Stimulated activated CD8-positive, alpha-beta memory T cell treated with anti-CD3 and anti-CD28 coated beads, Interleukin-15, amount 100 ng/mL, for 4 hours (primary cell): ENCODE measurements at places on chromosomes 7 and 10.

- no peak for DNase-seq
Measured at GRCh38 chr10:87668324-87669074, 8.8 kb downstream of the PAPSS2 start.

GRCh38 chr10:119652361-119652730, 1.2 kb downstream of the BAG3 start:
- DNase-seq = no peak

GRCh38 chr7:33038639-33039038, 23.9 kb downstream of the NT5C3A start:
- no peak for DNase-seq

DNA sequence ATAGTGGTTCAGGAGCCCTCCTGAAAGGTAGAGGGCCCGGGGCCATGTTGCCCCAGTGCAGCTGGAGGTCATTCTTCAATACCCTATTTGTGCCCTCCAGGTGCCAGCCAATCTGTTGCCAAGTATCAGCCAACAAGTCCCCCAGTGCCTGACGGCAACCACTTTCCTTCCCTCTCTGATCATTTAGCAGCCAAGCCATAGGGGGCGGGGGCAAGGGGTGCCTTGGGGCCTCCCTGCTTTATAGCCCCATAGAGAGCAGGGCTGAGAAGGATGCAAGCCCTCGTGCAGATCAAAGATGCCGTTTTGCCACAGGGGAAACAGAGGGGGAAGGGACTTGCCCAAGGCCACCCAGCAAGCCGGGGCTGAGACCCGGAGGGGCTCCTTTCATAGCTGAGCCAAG, 149.0 kb upstream of the CHST15 start:
- no peak for DNase-seq
